ENCODE measurements at places on chromosomes 6 and 20. TPM values are rescaled to one million over a fixed set of nuclear protein-coding genes. Genes with fewer than 3 reads are reported as not detected.
A peak's percentile ranks its signal among the peaks of the same experiment; 100 is the strongest.

GABRR2 gene
- total RNA-seq, result 0.27 TPM

TPX2 gene
- total RNA-seq, result 1.8 TPM

NOTCH4 gene
- total RNA-seq, result 24.9 TPM

WFDC10B gene
- total RNA-seq, result not detected

SLC22A3 gene
- total RNA-seq, result 1.2 TPM

TFAP2D gene
- total RNA-seq, result not detected

TMEM14A gene
- total RNA-seq, result 9.8 TPM

MOXD1 gene
- 2.2 TPM for total RNA-seq

GRCh38 chr6:12635813-12636212 is 80.8 kb upstream of the PHACTR1 start:
- H3K4me1 ChIP-seq, result peaks cover 5% of the 10 kb centered on the region
- no peaks in the 10 kb centered on the region for H3K36me3 ChIP-seq
- no peaks in the 10 kb centered on the region for H3K27me3 ChIP-seq
- DNase-seq, result no peak
- no peak overlapping the region for H3K27ac ChIP-seq

- no peak overlapping the region for H3K4me3 ChIP-seq
- no peaks in the 10 kb centered on the region for H3K27me3 ChIP-seq
- H3K27ac ChIP-seq, result no peak overlapping the region
Observed at GRCh38 chr20:49682278-49682677, 31.4 kb downstream of the B4GALT5 start.

GRCh38 chr20:17935186-17935585 is 33.4 kb downstream of the SNX5 start:
- H3K27ac ChIP-seq, result no peak overlapping the region
- no peaks in the 10 kb centered on the region for H3K36me3 ChIP-seq
- no peaks in the 10 kb centered on the region for H3K27me3 ChIP-seq
- H3K4me1 ChIP-seq, result no peaks in the 10 kb centered on the region
- H3K4me3 ChIP-seq, result no peak overlapping the region

GRCh38 chr20:32072168-32072750 is 20.2 kb downstream of the HCK start:
- H3K4me1 ChIP-seq, result no peaks in the 10 kb centered on the region
- H3K36me3 ChIP-seq, result no peaks in the 10 kb centered on the region
- no peaks in the 10 kb centered on the region for H3K27me3 ChIP-seq
- DNase-seq, result no peak
- H3K27ac ChIP-seq, result no peak overlapping the region

GRCh38 chr6:135521431-135521830 is 23.9 kb upstream of the AHI1 start:
- no peaks in the 10 kb centered on the region for H3K4me1 ChIP-seq
- no peak overlapping the region for H3K4me3 ChIP-seq
- no peak for DNase-seq
- H3K27ac ChIP-seq, result no peak overlapping the region

DNA sequence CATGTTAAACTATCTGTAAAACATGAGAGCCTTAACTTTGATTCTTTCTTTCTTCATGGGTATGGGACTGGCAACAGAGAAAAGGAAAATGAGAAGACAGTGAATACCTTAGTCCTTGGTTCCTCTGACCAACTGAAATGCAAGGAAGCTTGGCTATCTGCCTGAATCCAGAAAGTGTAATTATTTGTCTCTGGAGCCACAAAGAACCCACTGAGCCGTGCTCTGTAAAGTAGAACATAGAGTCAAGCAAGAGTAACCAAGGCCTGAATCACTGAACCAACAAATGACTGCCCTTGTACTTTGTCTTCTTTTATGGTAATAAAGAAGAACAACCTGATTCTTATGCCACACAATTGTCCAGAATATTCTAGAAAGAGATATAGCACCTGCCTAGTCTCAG is 27.6 kb downstream of the PKHD1 start:
- H3K4me1 ChIP-seq, result no peaks in the 10 kb centered on the region
- H3K4me3 ChIP-seq, result no peak overlapping the region
- H3K36me3 ChIP-seq, result no peaks in the 10 kb centered on the region
- no peak overlapping the region for H3K27ac ChIP-seq
- no peaks in the 10 kb centered on the region for H3K27me3 ChIP-seq

- no peaks in the 10 kb centered on the region for H3K27me3 ChIP-seq
- H3K4me3 ChIP-seq, result no peak overlapping the region
- no peak for DNase-seq
- H3K4me1 ChIP-seq, result no peaks in the 10 kb centered on the region
- H3K27ac ChIP-seq, result no peak overlapping the region
Observed at GRCh38 chr6:106574741-106575458, 54.4 kb downstream of the RTN4IP1 start.

DNA sequence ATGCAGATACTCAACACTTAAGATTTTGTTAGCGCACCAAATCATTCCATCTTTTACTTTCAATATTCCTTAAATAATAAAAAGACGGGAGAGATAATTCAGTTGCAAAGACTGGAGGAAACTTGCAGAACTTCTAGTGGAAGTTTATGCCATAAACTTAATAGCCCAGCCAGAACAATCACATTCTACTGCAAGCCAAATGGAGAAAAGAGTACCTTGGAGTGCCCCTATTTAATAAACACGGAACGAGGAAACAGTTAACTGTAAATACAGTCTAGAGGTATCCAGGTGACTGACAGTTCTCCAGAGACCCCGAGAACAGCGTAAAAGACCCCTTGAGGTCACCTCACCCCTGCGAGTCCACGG is 635 bp downstream of the SLC35B3 start:
- no peak for DNase-seq
- peak overlapping the region; percentile 92 for H3K4me3 ChIP-seq
- no peaks in the 10 kb centered on the region for H3K27me3 ChIP-seq
- H3K27ac ChIP-seq, result peak overlapping the region; percentile 80
- no peaks in the 10 kb centered on the region for H3K36me3 ChIP-seq

DNA sequence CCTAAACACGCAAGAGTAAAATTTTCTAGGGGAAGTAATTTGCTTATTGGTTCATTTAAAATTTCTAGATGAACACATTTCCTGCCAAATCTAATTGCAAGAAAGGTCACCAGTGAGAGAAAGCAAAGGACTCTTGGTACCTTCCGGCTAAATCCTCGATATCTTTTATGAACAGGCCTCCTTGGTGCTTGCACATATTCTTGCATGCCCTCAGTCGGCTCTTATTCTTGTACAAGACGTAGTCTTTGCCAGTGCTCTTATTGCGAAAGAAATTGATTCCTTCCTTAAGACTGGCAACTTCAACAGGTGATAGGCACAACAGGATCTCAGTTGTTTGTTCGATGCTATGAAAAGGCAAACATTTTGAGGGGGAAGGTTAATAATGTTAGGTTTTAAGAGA is 141.7 kb upstream of the CARMIL1 start:
- H3K4me1 ChIP-seq, result peaks cover 9% of the 10 kb centered on the region
- DNase-seq, result no peak
- H3K36me3 ChIP-seq, result no peaks in the 10 kb centered on the region
- peak overlapping the region; percentile 95 for H3K27ac ChIP-seq
- H3K4me3 ChIP-seq, result peak overlapping the region; percentile 33

- no peak overlapping the region for H3K27ac ChIP-seq
- no peaks in the 10 kb centered on the region for H3K36me3 ChIP-seq
- no peaks in the 10 kb centered on the region for H3K4me1 ChIP-seq
- peaks cover 3% of the 10 kb centered on the region for H3K27me3 ChIP-seq
- no peak for DNase-seq
- no peak overlapping the region for H3K4me3 ChIP-seq
Observed at GRCh38 chr6:73248192-73248903, 14.6 kb downstream of the KHDC1 start.

GRCh38 chr6:111418971-111419693 is 63.9 kb downstream of the REV3L start:
- peaks cover 35% of the 10 kb centered on the region for H3K4me1 ChIP-seq
- no peak overlapping the region for H3K4me3 ChIP-seq
- H3K27ac ChIP-seq, result no peak overlapping the region
- H3K36me3 ChIP-seq, result peaks cover 3% of the 10 kb centered on the region
- no peaks in the 10 kb centered on the region for H3K27me3 ChIP-seq
- no peak for DNase-seq

DNA sequence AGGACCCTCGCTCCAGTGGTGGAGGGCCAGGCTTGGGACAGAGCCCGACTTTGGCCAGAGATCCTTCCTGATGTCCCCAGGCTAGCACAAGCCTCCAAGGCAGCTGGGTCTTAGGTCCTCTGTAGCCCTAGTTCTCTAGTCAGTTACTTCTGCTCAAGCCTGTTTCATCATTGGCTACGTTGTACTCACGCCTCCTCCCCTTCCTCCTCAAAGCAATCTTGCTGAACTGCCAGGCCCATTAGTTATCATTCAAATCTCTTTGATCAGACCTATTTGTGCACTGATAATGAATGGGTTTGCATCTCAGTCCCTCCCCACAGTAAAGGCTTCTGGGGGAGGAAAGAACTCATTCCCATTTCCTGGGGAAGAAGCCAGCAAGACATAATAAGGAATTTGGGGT is 256.8 kb downstream of the NFATC2 start:
- no peak overlapping the region for H3K4me3 ChIP-seq
- no peaks in the 10 kb centered on the region for H3K27me3 ChIP-seq
- H3K36me3 ChIP-seq, result no peaks in the 10 kb centered on the region
- no peak for DNase-seq

DNA sequence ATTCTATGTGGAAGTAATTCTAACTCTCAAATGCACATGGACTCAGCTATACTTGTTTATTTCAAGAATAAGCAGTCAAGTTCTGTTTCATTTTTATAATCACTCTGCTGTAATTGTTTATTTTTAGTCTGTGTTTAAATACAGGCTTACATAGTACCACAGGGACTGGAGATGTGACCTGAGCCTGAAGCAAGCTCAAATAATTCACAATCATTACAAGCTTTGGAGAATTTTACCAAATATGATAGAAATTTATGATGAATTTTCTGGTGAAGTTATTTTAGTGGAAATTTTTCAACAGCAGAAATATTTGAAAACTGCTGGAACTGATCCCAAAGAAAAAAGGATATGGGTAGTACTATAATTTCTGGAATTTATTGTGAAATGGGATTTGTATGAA is 41.6 kb upstream of the DSE start:
- H3K27me3 ChIP-seq, result no peaks in the 10 kb centered on the region
- no peak for DNase-seq
- H3K4me3 ChIP-seq, result no peak overlapping the region
- no peaks in the 10 kb centered on the region for H3K36me3 ChIP-seq

DNA sequence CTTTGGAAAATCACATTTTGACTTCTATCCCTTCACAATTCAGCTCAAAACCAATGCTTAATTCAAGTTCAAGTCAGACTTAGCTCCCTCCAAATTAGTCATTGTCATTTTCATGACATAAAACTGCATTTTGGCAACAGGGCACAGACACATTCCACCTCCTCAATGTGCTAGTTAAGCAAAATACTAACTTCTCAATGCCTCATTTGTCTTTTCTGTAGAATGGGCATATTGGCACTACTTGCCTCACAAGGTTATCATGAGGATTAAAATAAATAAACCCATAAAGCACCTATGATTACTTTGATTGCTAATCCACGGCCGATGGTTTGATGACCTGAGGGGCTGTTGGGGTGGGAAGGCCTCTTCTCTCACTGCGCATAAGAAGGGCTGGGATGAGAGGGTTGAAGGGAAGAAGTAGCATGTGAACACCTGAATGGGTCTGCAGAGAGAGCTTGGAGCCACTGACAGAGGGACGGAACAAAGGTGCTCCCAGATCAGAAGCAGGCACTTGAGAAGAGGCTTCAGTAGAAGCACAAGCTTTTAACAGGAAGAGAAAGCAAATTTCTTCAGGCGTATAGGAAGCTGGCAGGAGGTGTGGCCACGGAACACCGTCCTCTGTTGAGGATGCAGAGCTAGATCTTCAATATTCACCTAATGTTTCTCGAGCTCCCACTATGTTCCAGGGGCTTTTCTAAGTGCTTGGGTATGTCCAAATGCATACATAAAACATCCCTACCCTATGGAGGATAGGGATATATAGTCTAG is 11.7 kb upstream of the TBC1D7 start:
- H3K36me3 ChIP-seq, result no peaks in the 10 kb centered on the region
- no peaks in the 10 kb centered on the region for H3K27me3 ChIP-seq
- H3K27ac ChIP-seq, result no peak overlapping the region
- DNase-seq, result no peak

DNA sequence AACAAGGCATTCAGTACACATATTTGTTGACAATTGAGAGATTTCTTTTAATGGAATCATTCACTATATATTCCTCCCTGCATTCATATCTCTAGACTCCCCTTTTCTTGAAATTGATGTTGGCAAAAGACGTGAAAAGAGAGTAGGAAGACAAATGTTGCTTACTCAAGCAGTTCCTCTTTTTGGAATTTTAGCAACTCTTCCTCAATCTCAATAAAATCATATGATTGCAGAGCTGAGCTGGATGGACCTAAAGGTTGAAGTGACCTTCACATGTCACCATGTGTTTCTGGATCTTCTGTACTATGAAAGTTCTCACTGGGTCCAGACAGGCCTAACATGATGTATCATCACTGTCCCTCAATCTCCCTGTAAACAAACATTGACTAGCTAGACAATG is 18.6 kb downstream of the ADGRF1 start:
- no peak overlapping the region for H3K4me3 ChIP-seq
- no peaks in the 10 kb centered on the region for H3K4me1 ChIP-seq
- H3K27ac ChIP-seq, result no peak overlapping the region
- DNase-seq, result no peak

DNA sequence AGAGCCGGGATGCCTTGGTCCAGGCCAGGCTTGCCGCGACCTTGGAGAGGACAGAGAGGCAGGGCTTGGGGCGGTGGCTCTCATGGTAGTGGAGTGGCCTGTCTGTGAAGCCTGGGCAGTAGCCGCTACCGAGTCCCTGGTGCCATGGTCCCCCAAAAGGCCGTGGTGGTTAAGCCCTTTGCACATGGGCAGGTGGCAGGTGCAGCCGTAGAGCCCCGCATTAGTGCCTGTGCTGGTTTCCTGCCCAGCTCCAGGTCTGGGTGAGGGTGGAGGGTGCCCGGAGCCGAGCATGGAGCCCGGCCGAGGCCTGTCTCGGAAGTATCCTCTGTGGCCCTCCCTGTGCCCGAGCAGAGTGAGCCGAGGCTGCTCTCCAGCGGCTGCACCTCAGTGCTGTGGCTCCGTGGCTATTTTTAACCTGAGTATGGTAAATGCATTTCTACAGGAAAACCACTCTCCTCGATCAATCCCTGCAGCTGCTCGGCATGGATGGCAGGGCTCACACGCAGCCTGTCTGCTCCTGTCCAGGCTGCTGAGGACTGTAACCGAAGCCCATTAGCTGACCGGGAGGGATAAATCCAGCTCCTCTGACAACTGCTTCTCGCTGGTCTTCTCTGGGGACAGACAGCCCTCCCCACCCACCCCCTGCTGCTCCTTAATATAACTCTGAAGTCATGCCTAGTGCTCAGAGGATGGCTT is 36.3 kb upstream of the GATA5 start:
- H3K27me3 ChIP-seq, result peaks cover 21% of the 10 kb centered on the region
- peaks cover 19% of the 10 kb centered on the region for H3K4me1 ChIP-seq
- H3K4me3 ChIP-seq, result no peak overlapping the region
- H3K27ac ChIP-seq, result peak overlapping the region; percentile 57
- DNase-seq, result no peak

DNA sequence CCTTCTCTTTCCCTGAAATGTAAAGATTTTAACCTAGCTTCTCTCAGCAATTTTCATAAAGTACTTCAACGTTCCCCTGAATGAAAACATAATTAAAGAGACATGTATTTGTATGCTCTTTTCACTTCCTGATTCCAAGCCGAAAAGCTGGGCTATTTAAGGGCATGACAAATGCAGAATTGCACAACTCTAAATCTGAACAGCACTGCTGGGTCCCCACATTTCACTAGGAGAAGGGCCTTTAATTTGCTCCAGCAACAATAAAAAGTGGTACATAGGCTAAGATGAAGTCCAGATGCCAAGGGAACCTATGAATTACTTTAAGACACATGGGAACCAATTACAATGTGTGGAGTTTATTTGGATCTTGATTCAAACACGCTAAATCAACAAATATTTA is 42.0 kb downstream of the IRAK1BP1 start:
- H3K36me3 ChIP-seq, result no peaks in the 10 kb centered on the region
- DNase-seq, result no peak
- no peak overlapping the region for H3K27ac ChIP-seq
- peaks cover 11% of the 10 kb centered on the region for H3K27me3 ChIP-seq
- no peak overlapping the region for H3K4me3 ChIP-seq

Measured in heart left ventricle (tissue), 16 donors.